Activated CD4-positive, alpha-beta T cell treated with anti-CD3 and anti-CD28 coated beads for 24 hours (primary cell): ENCODE measurements at places on chromosomes 5 and 9.

GRCh38 chr5:170791325-170791954, 7.9 kb downstream of the GABRP start:
- DNase-seq = peak; percentile 2

GRCh38 chr5:91433861-91434260, 50.7 kb upstream of the ARRDC3 start:
- DNase-seq = no peak

DNA sequence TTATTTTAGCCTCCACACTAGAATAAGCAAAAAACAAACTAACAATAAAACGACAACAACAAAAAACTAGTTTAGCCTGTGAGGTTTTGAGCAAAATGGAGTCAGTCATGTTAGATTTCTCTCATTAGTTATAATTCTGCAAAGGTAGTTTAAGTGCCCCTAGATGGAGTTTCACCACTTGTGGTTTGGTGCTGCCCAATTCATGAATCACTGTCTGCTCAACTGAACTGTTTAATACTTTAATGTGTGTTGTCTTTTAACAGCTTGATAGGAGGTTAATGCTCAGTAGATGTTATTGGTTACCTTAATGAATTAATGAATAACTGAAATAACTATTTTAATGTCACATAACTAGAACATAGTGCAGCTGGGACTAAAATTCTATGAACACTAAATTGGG, 3.5 kb upstream of the PLAA start:
- DNase-seq = no peak

DNA sequence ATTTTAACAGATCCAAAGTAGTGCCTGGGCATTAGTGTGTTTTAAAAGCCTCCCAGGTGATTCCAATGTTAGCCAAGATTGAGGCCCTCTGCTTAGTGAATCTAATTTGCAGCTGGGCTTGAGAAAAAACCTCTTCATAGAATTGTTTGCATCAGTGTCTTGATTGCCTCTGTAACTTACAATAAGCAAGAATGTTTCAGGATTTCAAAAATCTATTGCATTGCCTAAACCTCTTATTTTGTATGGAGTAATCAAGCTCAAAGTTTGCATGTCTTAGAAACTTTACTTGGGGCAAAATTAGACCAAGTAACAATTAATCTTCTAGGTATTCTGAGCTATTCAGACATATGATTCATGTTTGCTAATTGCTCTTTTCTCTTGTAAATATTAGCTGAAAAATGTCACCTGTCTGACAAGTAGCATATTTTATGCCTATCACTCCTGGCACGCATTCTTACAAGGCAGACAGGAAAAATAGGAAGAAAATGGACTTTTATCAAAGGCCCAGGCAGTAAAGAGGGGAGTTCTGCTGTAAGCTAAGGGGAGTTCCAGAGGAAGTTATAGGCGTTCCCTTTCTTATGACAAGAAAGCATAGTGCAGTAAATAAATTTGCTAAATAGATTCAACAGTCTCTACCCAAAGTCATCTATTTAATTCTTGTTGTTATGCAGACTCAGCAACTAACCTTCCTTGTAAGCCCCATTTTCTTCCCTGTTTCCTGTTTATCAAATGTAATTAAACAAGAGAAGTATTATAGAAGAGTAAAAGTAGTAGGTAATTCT, 21.0 kb downstream of the PDCD1LG2 start:
- no peak for DNase-seq

- no peak for DNase-seq
Observed at GRCh38 chr5:169116961-169117461, 183.9 kb downstream of the SLIT3 start.

DNA sequence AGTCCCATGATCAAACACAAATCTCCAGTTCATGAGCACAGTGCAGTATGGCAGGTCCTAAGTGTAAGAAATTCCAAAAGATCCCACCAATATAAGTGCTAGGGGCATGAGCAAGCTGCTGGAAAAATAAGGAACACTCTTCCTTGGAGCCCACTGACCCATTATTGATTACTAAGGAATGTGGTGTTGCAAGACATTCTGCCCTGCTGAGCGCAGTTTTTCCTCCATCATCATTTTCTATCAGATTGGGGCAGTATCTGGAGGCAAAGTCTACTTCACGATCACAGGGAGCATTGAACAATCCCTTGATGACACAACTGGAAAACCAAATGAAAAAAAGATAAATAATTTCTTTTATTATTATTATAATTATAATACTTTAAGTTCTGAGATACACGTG, 129.2 kb downstream of the UGCG start:
- DNase-seq = no peak

DNA sequence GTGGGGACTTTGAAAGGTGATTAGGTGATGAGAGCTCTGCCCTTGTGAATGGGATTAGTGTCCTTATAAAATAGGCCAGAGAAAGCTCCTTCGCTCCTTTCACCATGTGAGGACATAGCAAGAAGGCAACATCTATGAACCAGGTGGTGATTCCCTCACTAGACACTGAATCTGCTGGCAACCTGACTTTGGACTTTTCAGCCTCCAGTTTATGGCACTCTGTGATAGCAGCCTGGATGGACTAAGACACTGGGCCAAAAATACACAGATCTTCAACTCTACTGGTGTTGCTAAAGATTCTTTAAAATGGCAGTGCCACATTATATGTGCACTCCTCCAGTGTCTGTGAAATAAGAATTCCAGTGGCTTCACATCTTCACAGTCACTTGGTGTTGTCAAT, 41.2 kb upstream of the COL15A1 start:
- DNase-seq = no peak

- DNase-seq = no peak
Observed at GRCh38 chr9:134538856-134539566, 102.6 kb upstream of the COL5A1 start.

DNA sequence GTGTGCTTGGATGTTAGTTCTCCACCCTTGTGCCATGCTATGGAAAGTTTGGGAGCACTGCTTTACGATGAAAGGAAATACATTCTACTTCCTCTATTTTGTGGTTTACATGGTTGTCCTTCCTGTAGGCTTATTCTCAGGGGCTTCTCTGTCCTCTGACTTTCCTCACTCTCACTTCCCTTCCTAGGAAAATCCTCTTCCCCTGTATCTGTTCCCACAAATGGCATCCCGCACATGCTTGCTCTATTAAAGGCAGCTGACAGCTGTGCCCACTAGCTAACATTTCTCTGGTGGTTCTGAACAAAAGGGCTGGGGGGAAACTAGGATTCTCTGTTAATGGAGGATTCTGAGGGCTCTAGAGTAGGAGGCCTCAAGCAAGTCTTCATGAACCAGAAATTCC, 52.4 kb downstream of the FAM170A start:
- no peak for DNase-seq
